ENCODE measurements at places on chromosomes 5 and 9.

- no peak for DNase-seq
Measured at GRCh38 chr5:34841816-34842215, 2.9 kb downstream of the TTC23L start.

GRCh38 chr5:4523038-4523437 is 617.1 kb upstream of the ADAMTS16 start:
- no peak for DNase-seq

DNA sequence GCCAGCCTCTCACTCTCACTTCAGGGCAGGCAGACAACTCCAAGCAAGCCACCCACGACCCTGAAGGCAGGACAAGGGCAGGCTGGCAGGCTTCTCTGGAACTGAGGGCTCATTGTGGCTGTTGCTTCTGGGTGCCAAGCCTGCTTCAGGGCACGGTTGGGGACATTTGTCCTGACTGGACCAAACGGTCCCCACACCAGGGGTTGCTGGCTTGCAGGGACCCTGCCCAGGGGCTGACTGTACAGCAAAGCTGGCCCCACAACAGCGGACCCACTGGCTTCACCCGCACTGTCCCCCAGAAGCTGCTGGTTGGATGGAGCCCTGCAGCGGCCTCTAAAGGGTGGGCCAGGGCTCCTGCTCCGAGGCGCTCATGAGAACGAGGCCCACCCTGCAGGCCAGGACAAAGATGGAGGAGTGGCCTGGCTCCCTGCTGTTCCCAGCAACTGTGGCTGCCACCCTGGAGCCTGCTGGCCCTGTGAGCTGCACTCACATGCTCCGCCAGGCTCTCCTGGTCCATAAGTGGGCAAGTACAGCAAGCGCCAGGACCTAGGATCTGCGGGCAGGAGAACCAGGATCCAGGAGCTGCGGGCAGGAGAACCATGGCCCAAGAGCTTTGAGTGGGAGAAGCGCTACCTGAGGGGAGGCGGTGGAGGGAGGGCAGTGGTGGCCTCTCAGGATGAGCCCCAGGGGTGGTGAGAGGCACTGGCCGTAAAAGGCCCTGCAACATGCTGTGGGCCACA is 34.4 kb upstream of the NSMF start:
- no peak for DNase-seq

DNA sequence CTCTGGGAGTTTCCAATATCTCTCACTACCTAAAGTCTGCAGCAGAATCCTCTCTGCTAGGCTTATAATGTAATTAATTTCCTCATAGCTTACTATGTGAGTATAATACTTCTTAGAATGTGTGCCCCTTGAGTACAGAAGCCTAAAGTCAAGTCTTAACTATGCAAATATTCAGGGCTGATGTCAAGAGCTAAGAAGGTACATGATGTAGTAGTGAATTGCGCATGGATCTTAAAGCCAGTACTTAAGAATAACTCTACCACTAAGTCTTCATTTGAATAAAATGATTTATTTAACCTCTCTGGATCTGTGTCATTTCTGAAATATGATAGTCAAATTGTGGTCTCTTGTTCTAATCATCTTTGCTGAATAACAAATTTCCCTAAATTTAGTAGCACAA is 442.9 kb downstream of the DTWD2 start:
- no peak for DNase-seq

DNA sequence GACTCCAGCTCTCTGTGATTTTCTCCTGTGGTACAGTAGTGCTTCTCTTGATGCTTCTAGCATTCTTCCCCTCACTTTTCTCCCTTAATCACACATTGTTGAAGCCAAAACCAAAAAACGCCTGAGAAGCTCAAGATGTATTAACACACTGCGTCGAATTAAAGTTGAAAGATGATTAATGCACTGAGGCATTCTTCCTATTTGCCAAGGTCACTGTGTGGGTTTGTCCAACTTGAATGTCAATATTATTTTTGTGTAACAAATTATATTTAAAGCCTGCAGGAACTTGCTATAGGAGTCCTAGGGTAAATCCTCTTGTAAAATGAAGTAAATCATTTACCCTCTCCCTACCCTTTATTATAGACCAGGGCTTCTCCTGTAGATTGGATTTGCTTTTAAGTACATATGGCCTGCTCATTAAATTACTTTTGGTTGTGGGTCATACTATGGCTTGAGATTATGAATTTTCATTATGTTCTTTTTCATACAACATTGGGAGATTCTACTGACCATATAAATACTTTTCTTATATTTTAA is 68.1 kb downstream of the GDA start:
- no peak for DNase-seq

GRCh38 chr5:41246376-41246775 is 33.0 kb upstream of the C6 start:
- DNase-seq = peak; percentile 26

- no peak for DNase-seq
Measured at GRCh38 chr5:15375559-15375958, 124.4 kb upstream of the FBXL7 start.

GRCh38 chr5:181088289-181088688 is 42.7 kb downstream of the OR2V1 start:
- DNase-seq = no peak

DNA sequence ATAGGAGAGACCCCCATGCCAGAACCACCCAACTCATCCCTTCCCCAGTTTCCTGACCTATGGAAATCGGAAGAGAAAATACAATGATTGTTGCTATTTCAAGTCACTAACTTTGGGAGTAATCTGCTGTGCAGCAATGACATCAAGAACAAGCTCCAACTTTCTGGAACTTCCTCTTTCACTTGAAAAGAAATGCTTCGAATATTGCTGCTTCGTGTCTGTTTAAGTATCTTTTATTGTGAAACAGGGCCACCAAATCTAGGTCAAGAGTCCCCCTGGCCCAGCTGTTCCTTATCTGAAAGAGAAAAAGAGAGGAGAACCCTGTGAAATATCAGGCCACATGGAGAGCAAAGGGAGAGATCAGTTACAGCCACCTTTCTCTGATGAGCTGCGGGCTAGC is 59.4 kb upstream of the DNAH5 start:
- no peak for DNase-seq

GRCh38 chr9:128529191-128529590 is 23.2 kb upstream of the SPTAN1 start:
- no peak for DNase-seq

GRCh38 chr5:175092691-175093090 is 351.3 kb downstream of the DRD1 start:
- no peak for DNase-seq

GRCh38 chr5:98679963-98680362 is 93.5 kb upstream of the RGMB start:
- no peak for DNase-seq

- no peak for DNase-seq
Measured at GRCh38 chr5:137995077-137995748, 37.7 kb downstream of the FAM13B start.

- no peak for DNase-seq
Measured at GRCh38 chr9:18971404-18971803, 61.6 kb downstream of the SAXO1 start.

All from AG04449 (cell line).